Colonic mucosa (tissue), 4 donors: ENCODE measurements at places on chromosomes 1 and 21. TPM values are rescaled to one million over a fixed set of nuclear protein-coding genes. Genes with fewer than 3 reads are reported as not detected.

DNA sequence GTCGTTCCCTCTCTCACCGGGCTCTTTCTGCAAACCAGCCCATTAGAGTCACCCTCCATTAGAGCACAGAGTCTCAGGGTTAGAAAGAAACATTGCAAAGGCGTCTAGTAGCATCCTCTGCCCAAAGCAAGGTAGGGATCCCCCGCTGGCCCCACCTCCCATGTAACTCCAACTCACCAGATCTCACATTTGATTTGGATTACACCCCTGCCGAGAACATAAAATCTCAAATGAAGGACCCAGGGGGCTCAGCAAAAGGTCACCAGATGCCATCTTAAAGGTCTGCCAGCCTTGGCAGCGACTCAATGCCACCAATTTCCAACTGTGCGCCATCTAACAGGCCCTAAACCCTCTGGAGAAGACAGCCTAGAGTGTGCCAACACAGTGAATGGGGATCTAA lies 14.1 kb downstream of the C1orf87 start:
- DNase-seq: no peak
- no peak overlapping the region for H3K27ac ChIP-seq
- H3K4me3 ChIP-seq: no peak overlapping the region
- H3K4me1 ChIP-seq: no peaks in the 10 kb centered on the region

- H3K36me3 ChIP-seq: no peaks in the 10 kb centered on the region
- H3K4me1 ChIP-seq: no peaks in the 10 kb centered on the region
- H3K27ac ChIP-seq: peak overlapping the region; percentile 2
- H3K4me3 ChIP-seq: no peak overlapping the region
These were observed 43.7 kb downstream of the BACH1 start for GRCh38 chr21:29342363-29342957.

- no peaks in the 10 kb centered on the region for H3K27me3 ChIP-seq
- no peak overlapping the region for H3K4me3 ChIP-seq
- H3K36me3 ChIP-seq: no peaks in the 10 kb centered on the region
- H3K4me1 ChIP-seq: no peaks in the 10 kb centered on the region
- peak; percentile 89 for DNase-seq
These were observed 28.2 kb downstream of the TCEANC2 start for GRCh38 chr1:54081306-54082270.

GRCh38 chr1:55195521-55196233 lies 19.5 kb downstream of the USP24 start:
- no peak for DNase-seq
- no peaks in the 10 kb centered on the region for H3K27me3 ChIP-seq
- H3K4me1 ChIP-seq: no peaks in the 10 kb centered on the region
- H3K4me3 ChIP-seq: no peak overlapping the region
- no peaks in the 10 kb centered on the region for H3K36me3 ChIP-seq

GRCh38 chr1:227175611-227176010 lies 142.7 kb downstream of the CDC42BPA start:
- DNase-seq: no peak
- no peak overlapping the region for H3K4me3 ChIP-seq

- no peaks in the 10 kb centered on the region for H3K36me3 ChIP-seq
- no peak overlapping the region for H3K27ac ChIP-seq
- peaks cover 5% of the 10 kb centered on the region for H3K4me1 ChIP-seq
- no peak overlapping the region for H3K4me3 ChIP-seq
These were observed 1.7 kb downstream of the TOR3A start for GRCh38 chr1:179083533-179083932.

DNA sequence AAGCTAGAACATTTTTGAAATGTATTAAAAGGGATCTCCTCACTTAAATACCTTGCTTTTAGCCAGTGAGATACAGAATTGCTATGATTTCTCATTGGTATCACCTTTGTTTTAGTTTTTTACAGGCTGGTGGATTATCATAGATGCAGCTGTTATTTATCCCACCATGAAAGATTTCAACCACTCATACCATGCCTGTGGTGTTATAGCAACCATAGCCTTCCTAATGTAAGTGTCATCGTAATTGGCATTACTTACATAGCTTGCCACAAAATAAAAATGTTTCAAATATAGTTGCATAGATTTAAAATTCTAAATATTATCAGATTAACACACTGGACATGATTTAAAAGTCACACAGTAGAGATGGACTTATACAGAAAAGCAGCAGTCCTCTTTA lies 4.7 kb downstream of the TMEM50A start:
- H3K4me3 ChIP-seq: no peak overlapping the region
- no peaks in the 10 kb centered on the region for H3K27me3 ChIP-seq
- H3K27ac ChIP-seq: no peak overlapping the region
- H3K36me3 ChIP-seq: no peaks in the 10 kb centered on the region
- peaks cover 13% of the 10 kb centered on the region for H3K4me1 ChIP-seq

Gene MYOM3
- 1.8 TPM for total RNA-seq

Gene CLDN17
- total RNA-seq: not detected

- no peak overlapping the region for H3K27ac ChIP-seq
- no peaks in the 10 kb centered on the region for H3K27me3 ChIP-seq
These were observed 99.3 kb downstream of the NPHS2 start for GRCh38 chr1:179476484-179476883.

- H3K4me3 ChIP-seq: no peak overlapping the region
- H3K27me3 ChIP-seq: no peaks in the 10 kb centered on the region
- no peak for DNase-seq
- H3K36me3 ChIP-seq: no peaks in the 10 kb centered on the region
- no peaks in the 10 kb centered on the region for H3K4me1 ChIP-seq
- H3K27ac ChIP-seq: no peak overlapping the region
These were observed 66.8 kb downstream of the EPB41 start for GRCh38 chr1:28981210-28981609.
